ENCODE measurements at places on chromosomes 5 and 9. TPM values are rescaled to one million over a fixed set of nuclear protein-coding genes. Genes with fewer than 3 reads are reported as not detected.

DNA sequence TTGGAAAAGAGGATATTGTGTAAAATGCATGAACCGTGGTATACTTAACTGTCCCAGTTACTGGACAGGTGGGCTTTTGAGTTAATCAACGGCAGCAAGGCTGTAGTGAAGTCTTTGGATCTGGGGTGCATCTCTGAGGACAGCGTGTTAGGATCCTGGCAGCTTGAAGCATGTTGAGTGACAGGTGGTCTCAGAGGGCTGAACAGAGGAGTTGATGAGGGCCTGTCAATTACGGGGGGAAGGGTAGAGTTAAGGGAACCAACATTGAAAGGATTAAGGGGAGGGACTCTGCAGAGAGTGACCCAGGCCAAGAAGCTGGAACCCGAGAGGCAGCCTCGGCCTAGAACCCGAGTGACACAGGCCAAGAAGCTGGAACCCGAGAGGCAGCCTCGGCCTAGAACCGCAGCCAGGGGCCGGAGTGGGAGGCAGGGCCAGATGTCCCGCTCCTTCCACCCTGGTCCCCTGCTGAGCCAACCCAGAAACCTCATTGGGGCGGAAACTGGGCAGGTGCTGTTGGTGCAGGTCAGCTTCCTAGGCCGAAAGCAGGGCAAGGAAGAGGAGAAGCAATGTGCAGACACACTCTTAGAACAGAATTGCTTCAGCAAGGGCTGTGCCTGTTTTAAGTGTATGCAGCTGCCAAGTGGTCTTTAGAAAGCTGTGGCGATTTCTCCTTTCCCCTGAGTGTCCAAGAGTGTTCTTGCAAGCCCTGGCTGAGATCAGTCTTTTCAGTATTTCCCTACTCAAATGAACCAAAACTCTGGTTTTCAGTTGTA lies 62.0 kb downstream of the ANKRD33B start:
- no peak for DNase-seq

- DNase-seq, result no peak
These were observed 53.8 kb downstream of the SREK1 start for GRCh38 chr5:66197764-66198405.

DNA sequence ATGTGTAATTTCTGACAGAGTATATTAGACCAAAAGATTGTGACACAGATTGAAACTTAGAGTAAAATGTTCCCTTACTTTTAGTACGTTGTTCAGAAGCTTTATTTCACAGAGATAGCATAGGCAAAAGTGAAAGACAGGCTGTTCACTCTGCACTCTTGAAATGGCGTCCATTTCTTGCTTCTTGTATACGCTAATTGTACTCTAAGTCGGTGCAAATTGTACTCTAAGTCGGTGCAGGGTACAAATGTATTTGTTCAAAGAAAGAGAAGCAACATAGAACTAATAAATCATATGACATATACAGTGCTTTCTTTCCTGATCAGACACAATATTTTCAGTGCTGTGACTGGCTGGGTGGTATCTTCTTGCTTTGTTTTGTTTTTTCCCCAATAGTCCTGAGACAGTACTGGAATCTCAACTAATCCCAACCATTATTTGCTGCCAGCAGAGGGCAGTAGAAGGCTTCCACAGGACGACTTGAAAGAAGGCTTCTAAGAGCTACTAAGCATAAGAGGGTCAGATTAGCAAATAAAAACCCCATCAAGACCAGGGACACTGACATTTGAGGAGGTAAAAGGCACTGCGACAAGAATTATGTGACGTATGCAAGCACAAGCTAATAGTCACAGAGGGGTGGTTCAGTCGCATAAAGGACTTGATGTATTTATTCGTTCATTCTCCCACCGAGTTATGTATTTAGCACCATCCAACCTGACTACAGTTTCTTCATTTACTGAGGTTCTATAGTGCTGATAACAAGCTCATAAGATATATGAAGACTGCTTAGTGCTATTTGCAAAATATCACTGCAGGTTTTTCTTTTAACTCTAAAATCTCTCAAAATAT lies 831.8 kb downstream of the TAF11L14 start:
- peak; percentile 82 for DNase-seq

The ARSI gene
- 18.9 TPM for total RNA-seq

The NPR3 gene
- 59.3 TPM for total RNA-seq

The FGF1 gene
- total RNA-seq, result 8.7 TPM
